ENCODE measurements at places on chromosomes 5 and 9. TPM values are rescaled to one million over a fixed set of nuclear protein-coding genes. Genes with fewer than 3 reads are reported as not detected.

Gene CAMK2A
- 0.26 TPM for total RNA-seq

Gene PCDHGC4
- total RNA-seq, result 0.38 TPM

Gene BTNL3
- 0.82 TPM for total RNA-seq

GRCh38 chr5:63473335-63473967 lies 488.8 kb downstream of the HTR1A start:
- no peak overlapping the region for H3K27ac ChIP-seq
- H3K27me3 ChIP-seq, result no peaks in the 10 kb centered on the region
- DNase-seq, result no peak
- no peaks in the 10 kb centered on the region for H3K36me3 ChIP-seq

Gene PCDHB4
- total RNA-seq, result 2.7 TPM

DNA sequence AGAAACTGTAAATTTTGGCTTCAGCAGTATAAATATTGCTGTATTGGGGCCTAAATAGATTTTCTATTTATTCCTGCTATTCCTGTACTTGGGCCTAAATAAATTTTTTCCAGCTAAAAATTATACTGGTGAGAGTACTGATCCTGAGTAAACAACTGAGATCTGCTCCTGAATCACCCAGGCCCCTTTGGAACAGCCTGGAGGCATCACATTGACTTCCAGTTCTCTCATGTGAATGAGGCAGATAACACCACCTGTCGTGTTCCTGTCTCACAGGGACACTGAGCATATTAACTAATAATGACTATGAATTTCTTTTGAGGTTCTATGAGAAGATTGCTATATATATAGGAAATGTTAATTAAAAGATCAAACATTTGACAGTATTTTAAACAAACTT lies 119.5 kb upstream of the PLCXD3 start:
- no peak for DNase-seq
- no peaks in the 10 kb centered on the region for H3K36me3 ChIP-seq
- H3K4me3 ChIP-seq, result no peak overlapping the region
- no peaks in the 10 kb centered on the region for H3K4me1 ChIP-seq
- H3K27me3 ChIP-seq, result no peaks in the 10 kb centered on the region

DNA sequence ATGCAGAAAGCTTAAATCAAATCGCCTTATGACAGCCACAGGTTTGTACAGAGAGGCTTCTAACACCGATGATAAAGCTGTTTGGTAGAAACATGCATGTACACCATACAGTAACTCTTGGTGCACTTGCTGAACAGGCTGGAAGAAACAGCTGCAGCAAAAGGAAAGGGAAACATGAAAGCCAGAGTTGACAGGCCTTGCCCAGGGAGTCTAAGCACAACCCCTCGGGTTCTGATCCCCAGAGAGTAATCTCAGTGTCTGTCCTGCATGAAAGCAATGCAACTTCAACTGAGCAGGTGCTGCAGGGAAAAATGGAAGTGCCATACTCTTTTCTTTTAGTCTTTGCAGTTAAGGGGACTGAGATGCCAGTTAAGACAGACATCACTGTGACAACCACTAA lies 419.9 kb downstream of the BNC2 start:
- peaks cover 3% of the 10 kb centered on the region for H3K36me3 ChIP-seq
- H3K27ac ChIP-seq, result no peak overlapping the region
- H3K4me1 ChIP-seq, result peaks cover 43% of the 10 kb centered on the region
- no peak overlapping the region for H3K4me3 ChIP-seq

DNA sequence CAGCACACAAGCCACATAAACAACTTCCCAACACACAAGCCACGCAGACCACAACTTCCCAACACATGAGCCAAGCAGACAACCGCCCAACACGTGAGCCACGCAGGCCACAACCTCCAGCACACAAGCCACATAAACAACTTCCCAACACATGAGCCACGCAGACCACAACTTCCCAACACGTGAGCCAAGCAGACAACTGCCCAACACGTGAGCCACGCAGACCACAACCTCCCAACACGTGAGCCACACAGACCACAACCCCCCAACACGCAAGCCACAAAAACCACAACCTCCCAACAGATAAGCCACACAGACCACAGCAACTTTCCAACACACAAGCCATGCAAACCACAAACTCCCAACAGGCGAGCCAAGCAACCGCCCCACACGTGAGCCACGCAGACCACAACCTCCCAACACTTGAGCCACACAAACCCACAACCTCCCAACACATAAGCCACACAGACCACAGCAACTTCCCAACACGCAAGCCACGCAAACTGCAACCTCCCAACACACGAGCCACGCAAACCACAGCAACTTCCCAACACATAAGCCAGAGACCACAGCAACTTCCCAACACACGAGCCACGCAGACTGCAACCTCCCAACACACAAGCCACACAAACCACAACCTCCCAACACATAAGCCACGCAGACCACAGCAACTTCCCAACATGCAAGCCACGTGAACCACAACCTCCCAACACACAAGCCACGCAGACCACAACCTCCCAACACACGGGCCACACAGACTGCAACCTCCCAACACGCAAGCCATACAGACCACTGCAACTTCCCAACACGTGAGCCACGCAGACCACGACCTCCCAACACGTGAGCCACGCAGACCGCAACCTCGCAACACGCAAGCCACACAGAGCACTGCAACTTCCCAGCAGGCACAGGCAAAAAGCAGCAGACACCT lies 10.1 kb downstream of the BRD9 start:
- peak overlapping the region; percentile 68 for H3K27ac ChIP-seq
- no peaks in the 10 kb centered on the region for H3K4me1 ChIP-seq
- H3K4me3 ChIP-seq, result no peak overlapping the region
- no peak for DNase-seq
- peaks cover 24% of the 10 kb centered on the region for H3K36me3 ChIP-seq
- no peaks in the 10 kb centered on the region for H3K27me3 ChIP-seq

Gene IL3
- not detected for total RNA-seq

Gene PDGFRB
- total RNA-seq, result 74.8 TPM

GRCh38 chr5:162456086-162456485 lies 388.5 kb downstream of the GABRG2 start:
- no peak overlapping the region for H3K27ac ChIP-seq
- no peak for DNase-seq
- no peaks in the 10 kb centered on the region for H3K4me1 ChIP-seq
- H3K27me3 ChIP-seq, result no peaks in the 10 kb centered on the region
- H3K4me3 ChIP-seq, result no peak overlapping the region

- H3K27me3 ChIP-seq, result no peaks in the 10 kb centered on the region
- no peak for DNase-seq
- H3K36me3 ChIP-seq, result peaks cover 9% of the 10 kb centered on the region
- H3K4me1 ChIP-seq, result no peaks in the 10 kb centered on the region
- H3K27ac ChIP-seq, result no peak overlapping the region
These were observed 28.8 kb downstream of the NSD1 start for GRCh38 chr5:177162379-177162778.

DNA sequence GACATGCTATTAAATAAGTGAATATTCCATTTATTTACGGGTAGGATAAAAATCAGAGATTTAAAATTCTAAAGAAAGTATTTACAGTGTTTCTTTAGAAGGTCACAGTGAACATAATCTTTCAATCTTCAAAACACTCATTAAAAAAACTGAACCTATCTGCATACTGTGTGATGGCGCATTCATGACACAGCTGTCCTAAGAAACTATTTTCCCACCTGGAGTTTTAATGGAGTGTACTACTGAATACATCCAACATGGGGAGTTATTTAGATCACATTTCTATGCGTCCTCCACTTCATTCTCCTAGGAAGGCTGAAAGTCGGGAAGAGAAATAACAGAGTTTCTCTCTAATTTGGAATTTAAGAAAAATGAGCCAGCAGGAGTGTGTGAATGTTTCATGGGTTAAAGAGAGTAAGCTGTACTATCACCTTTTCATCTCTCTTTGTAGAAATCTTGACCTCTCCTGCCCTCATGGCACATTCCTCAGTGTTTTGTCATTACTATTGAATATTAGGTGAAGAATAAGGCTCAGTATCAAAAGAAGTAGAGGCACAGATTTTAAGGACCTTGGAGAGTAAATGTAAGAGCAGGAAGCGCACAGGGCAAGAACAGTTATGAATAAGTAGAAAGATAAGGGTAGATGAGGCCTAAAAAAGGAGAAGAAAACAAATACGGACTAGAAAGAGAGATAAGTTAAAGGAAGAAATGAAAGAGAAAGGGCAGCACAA lies 551.2 kb upstream of the TUSC1 start:
- H3K36me3 ChIP-seq, result no peaks in the 10 kb centered on the region
- H3K4me3 ChIP-seq, result no peak overlapping the region
- no peaks in the 10 kb centered on the region for H3K27me3 ChIP-seq

Gene SLC36A2
- not detected for total RNA-seq

DNA sequence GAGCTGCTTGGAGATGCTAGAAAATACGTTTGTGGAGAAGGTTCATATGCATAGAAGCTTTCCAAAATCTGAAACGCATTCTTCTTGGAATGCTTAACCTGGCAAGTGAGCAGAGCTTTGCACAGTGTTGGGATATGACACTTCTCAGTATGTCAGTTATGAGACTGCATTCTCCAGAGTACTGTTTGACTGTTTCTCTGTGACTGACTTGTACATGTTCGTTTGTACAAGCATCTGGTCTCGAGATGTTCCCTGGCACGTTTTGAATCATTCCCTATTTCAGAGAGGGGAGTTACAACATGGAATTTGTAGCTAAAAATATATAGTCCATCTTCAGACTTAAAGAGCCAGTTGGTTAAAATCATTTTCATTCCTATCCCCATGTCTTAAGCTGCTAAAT lies 272.4 kb downstream of the ARRDC3 start:
- H3K4me1 ChIP-seq, result no peaks in the 10 kb centered on the region
- no peaks in the 10 kb centered on the region for H3K27me3 ChIP-seq
- DNase-seq, result no peak
- no peaks in the 10 kb centered on the region for H3K36me3 ChIP-seq
- no peak overlapping the region for H3K27ac ChIP-seq

Gene CFAP157
- total RNA-seq, result 8.0 TPM

Gene PCDHGA6
- 0.86 TPM for total RNA-seq

GRCh38 chr9:116061546-116062205 lies 91.9 kb upstream of the PAPPA start:
- DNase-seq, result no peak
- H3K27ac ChIP-seq, result no peak overlapping the region
- no peaks in the 10 kb centered on the region for H3K4me1 ChIP-seq

Gene MFAP3
- 37.9 TPM for total RNA-seq

DNA sequence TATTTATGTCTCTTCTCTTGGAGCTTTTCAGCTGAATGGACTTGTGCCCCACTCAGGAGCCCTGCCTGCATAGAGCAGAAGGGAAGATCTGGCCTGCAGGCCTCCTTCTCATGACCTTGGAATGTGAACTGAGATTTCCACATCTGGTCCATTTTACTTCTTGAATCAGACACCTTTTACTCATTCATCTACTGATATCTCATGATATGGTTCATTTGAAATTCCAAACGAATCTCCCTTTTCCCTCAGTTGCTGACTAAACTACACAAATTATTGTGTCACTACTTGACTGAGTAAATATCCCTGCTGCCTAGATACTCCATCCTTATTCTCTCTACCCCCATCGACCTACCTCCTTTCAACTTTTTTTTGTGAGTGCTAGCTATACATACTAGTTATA lies 138.7 kb downstream of the PLCXD3 start:
- H3K4me1 ChIP-seq, result no peaks in the 10 kb centered on the region
- DNase-seq, result no peak
- no peaks in the 10 kb centered on the region for H3K36me3 ChIP-seq

Gene SLC27A6
- 12.8 TPM for total RNA-seq

- no peak overlapping the region for H3K27ac ChIP-seq
- no peak overlapping the region for H3K4me3 ChIP-seq
- H3K27me3 ChIP-seq, result peaks cover 3% of the 10 kb centered on the region
- H3K36me3 ChIP-seq, result no peaks in the 10 kb centered on the region
These were observed 159.7 kb upstream of the RAD23B start for GRCh38 chr9:107123389-107123788.

DNA sequence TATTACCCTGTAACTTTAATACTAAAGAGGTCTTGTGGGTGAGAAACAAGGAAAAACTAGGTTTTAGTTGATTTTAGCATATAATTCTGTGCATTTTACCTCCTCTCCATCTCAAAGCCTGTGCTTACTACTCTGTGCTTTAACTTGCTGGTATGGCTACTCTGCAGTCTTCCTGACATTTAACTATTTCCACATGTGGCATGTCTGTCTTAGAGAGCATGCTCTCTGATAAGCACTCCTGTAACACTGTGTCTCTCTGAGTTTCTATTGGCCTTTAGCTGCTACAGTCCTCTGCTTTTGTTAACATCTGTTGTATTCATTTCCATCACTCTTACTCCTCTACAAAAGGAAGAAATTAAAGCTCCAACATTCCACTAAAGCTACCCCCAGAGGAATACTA lies 418.3 kb downstream of the RAB3C start:
- no peak for DNase-seq
- no peaks in the 10 kb centered on the region for H3K27me3 ChIP-seq
- peak overlapping the region; percentile 13 for H3K4me3 ChIP-seq
- H3K36me3 ChIP-seq, result peaks cover 10% of the 10 kb centered on the region
- H3K27ac ChIP-seq, result peak overlapping the region; percentile 52

- H3K4me1 ChIP-seq, result no peaks in the 10 kb centered on the region
- no peak overlapping the region for H3K27ac ChIP-seq
- H3K4me3 ChIP-seq, result no peak overlapping the region
These were observed 124.7 kb downstream of the GABBR2 start for GRCh38 chr9:98584059-98584458.

DNA sequence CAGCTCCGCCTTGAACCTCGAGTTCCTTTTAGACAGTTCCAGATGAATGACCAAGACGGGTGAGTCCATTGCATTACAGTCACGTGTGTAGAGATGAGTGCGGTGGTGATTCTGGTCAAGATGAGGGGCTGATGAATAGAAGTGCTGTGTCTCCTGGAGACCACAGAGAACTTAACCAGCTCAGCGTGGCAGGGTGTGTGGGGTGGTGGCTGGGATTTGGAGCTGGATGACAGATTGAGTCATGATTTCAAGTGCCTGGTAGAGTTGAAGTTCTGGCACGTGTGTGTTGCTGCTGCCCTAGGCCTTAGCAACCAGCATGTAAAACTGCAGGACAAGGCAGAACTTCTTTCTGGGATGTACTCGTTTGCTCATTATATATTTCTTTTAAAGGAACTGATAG lies 53.3 kb downstream of the PRRC2B start:
- H3K36me3 ChIP-seq, result peaks cover 51% of the 10 kb centered on the region
- H3K27ac ChIP-seq, result no peak overlapping the region
- no peaks in the 10 kb centered on the region for H3K27me3 ChIP-seq
- DNase-seq, result no peak
- no peaks in the 10 kb centered on the region for H3K4me1 ChIP-seq

Gene IFNA2
- not detected for total RNA-seq

DNA sequence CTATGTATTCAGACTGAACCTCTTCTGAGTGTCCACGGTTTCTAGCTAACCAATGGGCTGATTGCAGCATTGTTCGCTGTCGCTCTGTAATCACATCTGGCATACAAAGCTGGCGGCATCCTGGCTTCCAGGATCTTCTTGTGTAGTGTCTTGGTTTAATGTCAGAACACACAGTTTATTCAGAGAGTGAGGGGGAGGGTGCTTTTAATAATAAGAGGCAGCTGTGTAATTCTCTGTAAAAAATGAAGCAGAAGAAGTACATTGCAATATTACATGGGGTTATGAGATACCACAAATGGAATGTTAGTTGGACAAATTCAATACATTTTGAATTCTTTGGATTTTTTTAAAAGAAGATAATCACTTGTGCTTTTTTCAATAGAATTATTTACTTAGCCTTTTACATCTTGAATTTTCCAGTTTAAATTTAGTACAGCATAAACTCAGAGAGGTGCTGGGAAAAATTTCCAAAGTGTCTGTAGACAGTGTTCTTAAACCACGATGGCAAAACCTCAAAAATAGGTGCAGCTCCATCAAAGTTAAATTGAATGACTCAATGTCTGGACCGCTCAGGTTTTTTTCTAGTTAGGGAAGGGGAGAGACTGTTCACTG lies 206.0 kb downstream of the PCSK1 start:
- H3K36me3 ChIP-seq, result no peaks in the 10 kb centered on the region
- no peaks in the 10 kb centered on the region for H3K27me3 ChIP-seq
- peaks cover 9% of the 10 kb centered on the region for H3K4me1 ChIP-seq
- H3K4me3 ChIP-seq, result no peak overlapping the region

Data from type B pancreatic cell (in vitro differentiated cells).